ENCODE measurements at places on chromosomes 7 and 10.

DNA sequence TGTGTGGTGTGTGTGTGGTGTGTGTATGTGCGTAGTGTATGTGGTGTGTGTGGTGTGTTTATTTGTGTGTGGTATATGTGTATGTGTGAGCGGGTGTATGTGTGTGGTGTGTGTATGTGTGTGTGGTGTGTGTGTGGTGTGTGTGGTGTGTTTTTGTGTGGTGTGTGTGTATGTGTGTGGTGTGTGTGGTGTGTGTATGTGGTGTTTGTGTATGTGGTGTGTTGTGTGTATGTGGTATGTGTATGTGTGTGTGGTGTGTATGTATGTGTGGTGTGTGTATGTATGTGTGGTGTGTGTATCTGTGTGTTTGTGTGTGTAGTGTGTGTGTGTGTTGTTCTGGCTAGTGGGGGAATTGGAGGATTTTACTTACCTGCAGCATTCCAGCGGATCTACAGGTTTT lies 427.4 kb downstream of the PAXIP1 start:
- H3K4me3 ChIP-seq = no peak overlapping the region
- DNase-seq = no peak
- no peaks in the 10 kb centered on the region for H3K36me3 ChIP-seq

DNA sequence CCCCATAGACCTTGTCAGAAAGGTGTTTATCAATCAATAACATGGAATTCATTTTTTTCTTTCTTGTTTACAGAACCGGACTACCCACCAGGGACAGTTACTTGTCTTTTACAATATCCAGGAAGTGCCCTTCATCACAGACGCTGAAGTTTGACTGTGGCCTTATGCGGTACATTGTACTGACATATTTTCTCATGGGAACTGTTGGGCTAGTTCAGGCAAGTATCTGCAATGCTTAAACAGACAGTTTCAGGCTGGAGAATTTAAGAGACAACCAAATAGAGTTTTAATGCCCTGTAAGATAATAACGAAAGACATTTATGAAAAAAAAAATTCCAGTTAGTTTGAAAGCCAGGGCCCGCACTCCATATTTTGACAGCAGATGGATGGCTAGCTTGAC lies 246.4 kb downstream of the GATA3 start:
- H3K4me3 ChIP-seq = no peak overlapping the region
- H3K4me1 ChIP-seq = no peaks in the 10 kb centered on the region
- H3K27me3 ChIP-seq = peaks cover 4% of the 10 kb centered on the region

- H3K27ac ChIP-seq = peak overlapping the region; percentile 35
- peaks cover 3% of the 10 kb centered on the region for H3K4me1 ChIP-seq
- no peak overlapping the region for H3K4me3 ChIP-seq
- H3K27me3 ChIP-seq = no peaks in the 10 kb centered on the region
Measured at GRCh38 chr7:133851411-133851810, 275.7 kb upstream of the LRGUK start.

DNA sequence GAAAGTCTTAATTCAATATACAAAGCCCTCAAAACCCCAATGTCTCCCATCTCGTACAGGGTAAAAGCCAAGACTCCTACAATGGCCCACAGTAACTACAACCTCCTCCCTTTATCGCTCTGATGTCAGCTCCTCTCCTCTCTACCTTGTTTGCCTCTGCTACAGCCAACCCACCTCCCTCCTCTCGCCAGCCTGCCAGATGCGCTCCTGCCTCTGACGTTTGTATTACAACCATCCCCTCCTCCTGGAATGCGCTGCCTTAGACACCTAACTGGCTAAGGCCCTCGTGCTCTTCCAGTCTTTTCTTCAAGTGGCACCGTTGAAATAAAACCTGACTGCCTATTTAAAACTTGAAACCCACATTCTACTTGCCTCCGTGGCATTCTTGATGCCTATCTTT lies 115.3 kb upstream of the MYO3A start:
- H3K27ac ChIP-seq = no peak overlapping the region
- no peak for DNase-seq
- no peaks in the 10 kb centered on the region for H3K27me3 ChIP-seq
- no peaks in the 10 kb centered on the region for H3K36me3 ChIP-seq
- no peak overlapping the region for H3K4me3 ChIP-seq
- no peaks in the 10 kb centered on the region for H3K4me1 ChIP-seq

DNA sequence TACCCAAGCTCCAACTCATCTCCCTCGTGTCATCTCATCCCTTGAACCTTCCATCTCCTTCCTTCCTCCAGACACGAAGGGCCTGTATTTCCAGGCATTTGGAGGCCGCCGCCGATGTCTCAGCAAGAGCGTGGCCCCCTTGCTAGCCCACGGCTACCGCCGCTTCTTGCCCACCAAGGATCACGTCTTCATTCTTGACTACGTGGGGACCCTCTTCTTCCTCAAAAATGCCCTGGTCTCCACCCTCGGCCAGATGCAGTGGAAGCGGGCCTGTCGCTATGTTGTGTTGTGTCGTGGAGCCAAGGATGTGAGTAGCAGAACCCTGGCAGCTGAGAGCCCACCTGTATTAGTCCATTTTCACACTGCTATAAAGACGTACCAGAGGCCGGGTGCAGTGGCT lies 5.5 kb downstream of the FBXO24 start:
- H3K4me1 ChIP-seq = no peaks in the 10 kb centered on the region
- no peaks in the 10 kb centered on the region for H3K36me3 ChIP-seq
- DNase-seq = no peak
- H3K27me3 ChIP-seq = no peaks in the 10 kb centered on the region
- H3K4me3 ChIP-seq = no peak overlapping the region

DNA sequence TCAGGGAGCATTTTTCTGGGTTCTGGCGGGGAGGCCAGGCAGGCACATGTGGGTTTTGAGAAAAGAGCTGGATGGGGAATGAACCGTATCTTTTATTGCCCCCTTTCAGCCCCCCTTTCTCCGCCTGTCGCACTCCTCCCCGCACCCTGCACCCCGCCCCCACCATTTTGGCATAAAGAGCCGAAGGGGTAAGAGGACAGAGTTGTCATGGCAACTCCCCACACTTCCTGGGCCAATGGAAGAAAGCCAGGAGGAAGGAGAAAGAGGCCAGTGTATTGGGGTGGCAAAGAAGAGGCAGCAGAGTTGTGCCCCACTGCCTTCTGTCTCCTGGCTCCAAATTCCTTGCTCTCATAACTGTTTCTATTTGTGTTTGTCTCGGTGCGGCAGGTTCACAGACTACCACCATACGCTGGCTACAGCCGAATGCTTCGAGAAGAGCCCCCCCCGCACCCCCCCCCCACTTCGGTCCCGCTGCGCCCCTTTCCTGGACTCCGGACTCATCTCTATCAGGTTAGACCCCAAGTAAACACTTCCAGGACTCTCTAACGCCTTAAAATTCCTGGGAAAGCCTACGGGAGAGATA lies 3.4 kb downstream of the KCNIP2 start:
- H3K27me3 ChIP-seq = no peaks in the 10 kb centered on the region
- peaks cover 63% of the 10 kb centered on the region for H3K4me1 ChIP-seq
- H3K36me3 ChIP-seq = no peaks in the 10 kb centered on the region
- peak overlapping the region; percentile 50 for H3K27ac ChIP-seq
- no peak for DNase-seq

DNA sequence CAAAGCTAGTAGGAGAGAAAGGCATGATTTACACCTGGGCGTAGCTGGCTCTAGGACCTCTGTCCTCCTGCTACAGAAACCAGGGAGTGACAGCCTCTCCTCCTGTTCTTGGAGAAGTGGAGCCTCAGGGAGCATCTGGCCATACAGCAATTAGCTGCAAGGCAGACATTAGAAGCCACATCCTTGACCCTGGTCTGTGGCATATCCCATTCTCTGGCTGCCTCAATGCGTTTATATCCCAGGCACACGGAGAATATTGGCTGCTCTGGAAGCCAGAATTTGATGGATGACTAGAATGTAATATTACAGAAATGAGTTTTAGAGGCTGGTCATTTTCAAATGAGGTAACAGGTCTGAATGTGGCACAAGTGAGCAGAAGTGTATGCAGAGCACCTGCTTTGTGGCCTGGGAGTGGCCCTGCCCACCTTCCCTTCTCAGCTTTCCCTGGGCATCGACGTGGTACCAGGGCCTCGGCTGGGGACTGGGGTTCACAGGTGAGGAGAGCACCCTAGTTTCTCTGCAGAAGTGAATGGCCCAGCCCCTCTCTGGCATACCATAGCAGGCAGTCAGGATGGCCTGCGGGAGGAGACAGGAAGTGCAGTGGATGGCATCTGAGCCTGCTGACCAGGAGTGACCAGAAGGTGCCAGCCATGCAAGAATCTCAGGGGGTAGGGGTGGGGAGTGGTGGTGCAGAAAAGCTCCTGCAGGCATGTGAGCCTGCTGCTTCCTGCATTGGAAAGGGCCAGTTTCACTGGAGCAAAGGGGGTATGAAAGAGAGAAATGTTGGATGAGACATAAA lies 367.2 kb upstream of the ZNF32 start:
- peaks cover 3% of the 10 kb centered on the region for H3K4me1 ChIP-seq
- H3K27ac ChIP-seq = no peak overlapping the region
- no peak for DNase-seq
- no peaks in the 10 kb centered on the region for H3K27me3 ChIP-seq
- H3K36me3 ChIP-seq = no peaks in the 10 kb centered on the region
- H3K4me3 ChIP-seq = no peak overlapping the region

- DNase-seq = no peak
- peaks cover 22% of the 10 kb centered on the region for H3K27me3 ChIP-seq
- no peak overlapping the region for H3K27ac ChIP-seq
- no peaks in the 10 kb centered on the region for H3K36me3 ChIP-seq
- no peak overlapping the region for H3K4me3 ChIP-seq
Measured at GRCh38 chr10:97197030-97197500, 11.3 kb upstream of the SLIT1 start.
